ENCODE measurements at places on chromosomes 7 and 10.

GRCh38 chr10:131935260-131935659, 34.5 kb downstream of the PPP2R2D start:
- DNase-seq: no peak

- no peak for DNase-seq
Measured at GRCh38 chr10:125087191-125087896, 73.0 kb downstream of the CTBP2 start.

GRCh38 chr7:13920053-13920697, 69.3 kb downstream of the ETV1 start:
- DNase-seq: peak; percentile 100

GRCh38 chr7:30562909-30563308, 31.8 kb upstream of the GARS1 start:
- peak; percentile 44 for DNase-seq

DNA sequence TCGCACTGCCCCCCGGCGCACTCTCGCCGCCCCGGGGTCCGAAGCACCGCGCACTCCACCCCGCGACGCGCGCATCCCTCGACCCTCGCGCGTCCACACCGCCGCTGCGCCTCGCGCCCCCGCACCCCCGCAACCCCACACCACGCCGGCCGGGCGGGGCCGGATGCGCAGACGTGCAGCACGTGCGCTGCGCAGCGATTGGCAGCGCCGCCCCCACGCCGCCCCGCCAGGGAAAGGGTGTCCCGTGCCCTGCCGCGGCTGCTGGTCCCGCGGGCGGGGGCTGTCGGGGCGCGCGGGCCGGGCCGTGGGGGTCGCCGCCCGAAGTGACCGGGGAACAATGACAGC, 53.7 kb upstream of the KDM7A start:
- DNase-seq: peak; percentile 67

DNA sequence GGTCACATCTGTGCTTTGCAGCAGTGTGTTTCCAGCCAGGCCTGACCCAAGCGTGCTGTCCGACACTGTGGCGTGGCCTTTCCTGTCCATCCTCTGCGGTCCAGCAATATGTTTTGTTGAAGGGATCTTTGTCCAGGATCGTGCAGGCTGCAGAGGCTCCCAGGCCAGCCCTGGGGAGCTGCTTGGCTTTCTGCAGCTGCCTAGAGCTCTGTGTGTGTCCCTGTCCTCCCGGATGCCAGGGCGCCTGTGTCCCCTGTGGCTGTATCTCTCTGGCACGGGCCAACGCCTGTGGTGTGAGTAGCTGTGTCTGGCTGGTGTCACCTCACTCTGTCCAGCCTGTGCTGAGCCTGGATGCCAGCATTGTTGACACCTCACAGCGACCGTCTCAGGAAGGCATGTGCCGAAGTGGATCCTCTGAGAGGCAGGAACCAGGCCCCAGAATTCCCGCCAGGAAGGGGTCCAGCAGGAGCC, 94.5 kb downstream of the INPP5A start:
- no peak for DNase-seq

- DNase-seq: peak; percentile 61
Measured at GRCh38 chr10:69123306-69123746, 652 bp upstream of the VPS26A start.

- DNase-seq: no peak
Measured at GRCh38 chr10:11209830-11210181, 192.1 kb downstream of the CELF2 start.

- no peak for DNase-seq
Measured at GRCh38 chr7:41367967-41368882, 334.7 kb downstream of the INHBA start.

- DNase-seq: no peak
Measured at GRCh38 chr7:22542669-22543068, 42.7 kb upstream of the STEAP1B start.

All from NCI-H69 (cell line).